ENCODE measurements at places on chromosomes 11 and 22. TPM values are rescaled to one million over a fixed set of nuclear protein-coding genes. Genes with fewer than 3 reads are reported as not detected.

Gene TMPRSS6
- not detected for total RNA-seq

Gene OR2D2
- total RNA-seq: 5.5 TPM

Gene CYB5R2
- total RNA-seq: 50.3 TPM

Gene DBX1
- total RNA-seq: not detected

Gene OR52N4
- 1.9 TPM for total RNA-seq
